ENCODE measurements at places on chromosomes 6 and 20.
A peak's percentile ranks its signal among the peaks of the same experiment; 100 is the strongest.

GRCh38 chr6:42201382-42201781 lies 6.6 kb upstream of the GUCA1B start:
- peaks cover 25% of the 10 kb centered on the region for H3K4me1 ChIP-seq
- H3K27ac ChIP-seq, result no peak overlapping the region
- peaks cover 10% of the 10 kb centered on the region for H3K36me3 ChIP-seq
- DNase-seq, result no peak
- no peak overlapping the region for H3K4me3 ChIP-seq

DNA sequence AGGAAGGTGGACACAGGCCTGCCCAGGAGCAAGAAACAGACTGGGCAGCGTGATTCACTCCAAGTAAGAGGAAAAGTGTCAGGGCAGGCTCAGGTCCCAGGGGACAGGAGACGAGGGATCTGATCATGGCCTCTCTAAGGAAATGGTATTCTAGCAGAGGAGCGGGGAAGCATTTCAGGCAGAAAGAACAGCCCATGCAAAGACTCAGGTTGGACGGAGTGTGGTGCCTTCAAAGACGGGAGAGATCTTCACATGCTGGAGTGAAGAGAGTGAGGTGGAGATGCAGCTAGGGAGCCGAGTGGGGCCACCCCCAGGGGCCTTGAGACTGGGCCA lies 161.1 kb downstream of the SYCP2 start:
- no peaks in the 10 kb centered on the region for H3K4me1 ChIP-seq
- no peak overlapping the region for H3K4me3 ChIP-seq
- DNase-seq, result no peak
- H3K27me3 ChIP-seq, result peaks cover 38% of the 10 kb centered on the region
- H3K36me3 ChIP-seq, result no peaks in the 10 kb centered on the region

GRCh38 chr6:160500639-160501038 lies 152.5 kb downstream of the SLC22A3 start:
- H3K27me3 ChIP-seq, result no peaks in the 10 kb centered on the region
- no peaks in the 10 kb centered on the region for H3K4me1 ChIP-seq
- no peak overlapping the region for H3K27ac ChIP-seq
- peaks cover 4% of the 10 kb centered on the region for H3K36me3 ChIP-seq

- H3K27me3 ChIP-seq, result no peaks in the 10 kb centered on the region
- no peaks in the 10 kb centered on the region for H3K36me3 ChIP-seq
- H3K4me1 ChIP-seq, result no peaks in the 10 kb centered on the region
- no peak for DNase-seq
- H3K27ac ChIP-seq, result no peak overlapping the region
Measured at GRCh38 chr6:6218759-6219085, 101.7 kb downstream of the F13A1 start.

- H3K4me1 ChIP-seq, result no peaks in the 10 kb centered on the region
- H3K4me3 ChIP-seq, result no peak overlapping the region
- no peaks in the 10 kb centered on the region for H3K27me3 ChIP-seq
- no peak overlapping the region for H3K27ac ChIP-seq
- H3K36me3 ChIP-seq, result peaks cover 12% of the 10 kb centered on the region
Measured at GRCh38 chr20:13166011-13166410, 55.1 kb upstream of the ISM1 start.

DNA sequence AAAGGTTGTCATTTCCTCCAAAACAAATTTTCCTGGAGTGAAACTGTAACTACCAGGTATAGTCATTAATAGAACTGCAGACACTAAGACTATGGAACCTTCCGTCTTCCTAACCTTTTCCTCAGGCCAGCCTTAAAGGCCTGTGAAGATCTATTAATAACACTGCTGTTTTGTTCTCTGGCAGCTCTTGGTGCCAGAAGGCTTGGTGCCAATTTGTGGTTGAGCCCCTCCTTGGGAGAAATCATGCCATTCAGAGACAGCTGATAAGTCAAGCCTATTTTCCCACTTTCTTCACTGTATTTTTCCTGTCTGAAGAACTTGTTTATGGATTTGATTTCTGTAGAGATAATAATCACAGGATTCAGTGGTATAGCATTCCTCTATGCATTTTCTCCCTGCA lies 64.8 kb downstream of the HCRTR2 start:
- H3K4me1 ChIP-seq, result peaks cover 4% of the 10 kb centered on the region
- H3K27ac ChIP-seq, result no peak overlapping the region
- H3K36me3 ChIP-seq, result no peaks in the 10 kb centered on the region
- no peaks in the 10 kb centered on the region for H3K27me3 ChIP-seq
- no peak overlapping the region for H3K4me3 ChIP-seq
- no peak for DNase-seq

- peaks cover 25% of the 10 kb centered on the region for H3K4me1 ChIP-seq
- DNase-seq, result no peak
- peak overlapping the region; percentile 60 for H3K27ac ChIP-seq
- H3K36me3 ChIP-seq, result peaks cover 8% of the 10 kb centered on the region
Measured at GRCh38 chr6:118996289-118996820, 61.4 kb upstream of the MCM9 start.

DNA sequence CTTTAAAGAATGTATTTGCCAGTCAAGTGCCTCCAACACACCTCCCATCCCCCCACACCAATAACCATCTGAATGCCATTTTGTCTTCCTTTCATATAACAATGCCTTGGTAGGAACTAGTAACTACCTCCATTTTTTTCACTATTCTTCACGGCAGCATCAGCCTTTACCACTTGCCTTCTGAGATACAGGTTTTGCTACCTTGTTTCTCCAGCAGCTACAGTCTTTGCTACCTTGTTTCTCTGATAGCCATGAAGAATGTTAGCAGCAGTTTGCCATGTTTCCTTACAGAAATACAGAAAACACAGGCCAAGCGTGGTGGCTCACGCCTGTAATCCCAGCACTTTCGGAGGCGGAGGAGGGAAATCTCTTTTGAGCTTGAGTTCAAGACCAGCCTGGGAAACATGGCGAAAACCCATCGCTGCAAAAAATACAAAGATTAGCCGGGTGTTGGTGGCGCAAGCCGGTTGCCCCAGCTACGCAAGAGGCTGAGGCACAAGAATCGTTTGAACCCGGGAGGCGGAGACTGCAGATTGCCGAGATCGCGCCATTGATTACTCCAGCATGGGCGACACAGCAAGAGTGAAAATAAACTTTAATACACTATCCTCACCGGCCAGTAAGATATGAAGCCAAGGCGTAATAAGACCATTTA lies 100.9 kb downstream of the HFE start:
- peaks cover 35% of the 10 kb centered on the region for H3K4me1 ChIP-seq
- H3K36me3 ChIP-seq, result no peaks in the 10 kb centered on the region
- H3K4me3 ChIP-seq, result peak overlapping the region; percentile 81
- no peak for DNase-seq
- peak overlapping the region; percentile 97 for H3K27ac ChIP-seq

- H3K4me3 ChIP-seq, result no peak overlapping the region
- H3K27ac ChIP-seq, result no peak overlapping the region
- H3K4me1 ChIP-seq, result peaks cover 2% of the 10 kb centered on the region
- H3K27me3 ChIP-seq, result no peaks in the 10 kb centered on the region
- DNase-seq, result no peak
- H3K36me3 ChIP-seq, result peaks cover 11% of the 10 kb centered on the region
Measured at GRCh38 chr6:135461208-135461607, 36.3 kb downstream of the AHI1 start.

GRCh38 chr6:164897523-164898235 lies 411.7 kb downstream of the C6orf118 start:
- H3K36me3 ChIP-seq, result no peaks in the 10 kb centered on the region
- no peak for DNase-seq
- no peak overlapping the region for H3K4me3 ChIP-seq
- H3K27me3 ChIP-seq, result no peaks in the 10 kb centered on the region

- peak overlapping the region; percentile 31 for H3K27ac ChIP-seq
- no peak for DNase-seq
- peaks cover 2% of the 10 kb centered on the region for H3K4me1 ChIP-seq
- H3K27me3 ChIP-seq, result no peaks in the 10 kb centered on the region
- no peak overlapping the region for H3K4me3 ChIP-seq
Measured at GRCh38 chr20:49905415-49906091, 9.8 kb downstream of the SPATA2 start.

- no peak overlapping the region for H3K4me3 ChIP-seq
- DNase-seq, result no peak
- no peaks in the 10 kb centered on the region for H3K36me3 ChIP-seq
Measured at GRCh38 chr6:35128042-35128441, 13.1 kb downstream of the TCP11 start.

GRCh38 chr6:2203264-2203663 lies 42.1 kb downstream of the GMDS start:
- DNase-seq, result no peak
- H3K4me3 ChIP-seq, result no peak overlapping the region
- peaks cover 2% of the 10 kb centered on the region for H3K4me1 ChIP-seq

GRCh38 chr6:28606424-28607391 lies 81.0 kb downstream of the GPX5 start:
- no peak for DNase-seq
- H3K36me3 ChIP-seq, result no peaks in the 10 kb centered on the region
- H3K27ac ChIP-seq, result peak overlapping the region; percentile 85

DNA sequence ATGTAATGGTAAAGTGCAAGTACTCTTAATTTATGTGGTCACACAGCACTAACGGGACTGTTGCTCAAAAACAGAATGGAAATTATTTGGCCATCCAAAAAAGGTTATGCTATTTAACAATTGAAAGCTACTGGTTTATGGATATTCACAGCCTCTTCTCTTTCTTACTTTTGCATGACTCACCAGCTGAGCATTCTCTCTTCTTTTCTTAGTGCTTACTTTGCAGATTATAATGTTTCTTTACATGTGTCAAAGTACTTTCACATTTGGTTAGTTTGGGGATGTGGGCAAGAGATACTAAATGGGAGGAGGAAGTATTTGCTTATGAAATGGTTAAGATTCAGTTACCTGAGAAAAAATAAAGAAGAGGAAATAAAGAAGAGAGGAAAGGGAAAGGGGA lies 610.5 kb downstream of the HTR1B start:
- no peak for DNase-seq
- H3K27ac ChIP-seq, result no peak overlapping the region
- H3K36me3 ChIP-seq, result no peaks in the 10 kb centered on the region
- no peak overlapping the region for H3K4me3 ChIP-seq
- no peaks in the 10 kb centered on the region for H3K27me3 ChIP-seq

DNA sequence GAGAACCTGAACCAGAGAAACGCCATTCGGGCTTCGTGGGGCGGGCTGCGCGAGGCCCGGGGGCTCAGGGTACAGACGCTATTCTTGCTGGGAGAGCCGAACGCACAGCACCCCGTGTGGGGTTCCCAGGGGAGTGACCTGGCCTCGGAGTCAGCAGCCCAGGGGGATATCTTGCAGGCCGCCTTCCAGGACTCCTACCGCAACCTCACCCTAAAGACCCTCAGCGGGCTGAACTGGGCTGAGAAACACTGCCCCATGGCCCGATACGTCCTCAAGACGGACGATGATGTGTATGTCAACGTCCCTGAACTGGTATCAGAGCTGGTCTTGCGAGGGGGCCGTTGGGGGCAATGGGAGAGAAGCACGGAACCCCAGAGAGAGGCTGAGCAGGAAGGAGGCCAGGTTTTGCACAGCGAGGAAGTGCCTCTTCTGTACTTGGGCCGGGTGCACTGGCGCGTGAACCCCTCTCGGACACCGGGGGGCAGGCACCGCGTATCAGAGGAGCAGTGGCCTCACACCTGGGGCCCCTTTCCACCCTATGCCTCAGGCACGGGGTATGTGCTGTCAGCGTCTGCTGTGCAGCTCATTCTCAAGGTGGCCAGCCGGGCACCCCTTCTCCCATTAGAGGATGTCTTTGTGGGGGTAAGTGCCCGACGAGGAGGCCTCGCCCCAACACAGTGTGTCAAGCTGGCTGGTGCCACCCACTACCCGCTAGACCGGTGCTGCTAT lies 904 bp downstream of the B3GALT4 start:
- H3K27me3 ChIP-seq, result no peaks in the 10 kb centered on the region
- DNase-seq, result no peak
- H3K4me3 ChIP-seq, result peak overlapping the region; percentile 80

- H3K27ac ChIP-seq, result no peak overlapping the region
- H3K27me3 ChIP-seq, result no peaks in the 10 kb centered on the region
- no peak overlapping the region for H3K4me3 ChIP-seq
- no peak for DNase-seq
- H3K4me1 ChIP-seq, result peaks cover 15% of the 10 kb centered on the region
Measured at GRCh38 chr6:144279484-144280150, 5.5 kb upstream of the UTRN start.

DNA sequence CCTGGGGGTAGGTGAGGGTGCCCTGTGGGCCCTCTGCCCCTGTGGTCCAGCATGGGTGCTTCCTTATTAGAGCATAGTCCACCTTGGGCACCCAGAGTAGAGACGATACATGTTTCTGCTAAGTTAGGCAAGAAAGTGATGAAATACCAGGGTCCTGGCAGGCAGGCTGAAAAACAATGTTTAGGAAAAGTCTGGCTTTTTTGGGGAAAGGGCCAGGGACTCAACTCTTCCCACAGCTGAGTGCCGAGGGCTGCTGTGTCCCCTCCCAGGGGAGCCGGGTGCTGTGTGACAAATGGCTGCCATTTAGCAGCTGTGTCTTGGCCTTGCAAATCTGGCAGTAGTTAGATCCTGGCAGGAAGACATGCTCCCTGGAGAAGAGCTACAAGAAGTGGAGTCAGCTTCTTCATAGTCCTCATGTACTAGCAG lies 61.5 kb downstream of the RREB1 start:
- no peaks in the 10 kb centered on the region for H3K27me3 ChIP-seq
- no peak overlapping the region for H3K27ac ChIP-seq
- H3K36me3 ChIP-seq, result no peaks in the 10 kb centered on the region
- H3K4me3 ChIP-seq, result no peak overlapping the region
- no peak for DNase-seq
- H3K4me1 ChIP-seq, result peaks cover 54% of the 10 kb centered on the region

DNA sequence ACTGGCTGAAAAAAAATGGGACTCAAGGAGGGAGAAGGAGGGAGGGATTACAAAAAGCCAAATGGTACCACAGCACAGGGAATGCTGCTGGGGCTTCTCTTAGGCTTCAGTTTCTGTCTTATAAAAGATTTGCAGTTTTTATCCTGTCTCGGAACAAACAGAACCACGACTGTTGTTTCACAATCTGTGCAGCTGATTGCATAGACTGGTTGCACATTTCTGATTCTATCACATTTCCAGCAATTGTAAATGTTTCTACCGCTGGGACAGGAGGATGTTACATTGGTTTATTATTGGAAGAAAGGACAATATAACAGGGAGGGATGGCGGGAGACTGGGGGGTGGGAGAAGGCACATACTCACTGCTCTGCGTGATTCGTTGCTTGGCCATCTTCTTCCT lies 73.5 kb upstream of the ARID1B start:
- no peak overlapping the region for H3K27ac ChIP-seq
- no peaks in the 10 kb centered on the region for H3K36me3 ChIP-seq
- H3K27me3 ChIP-seq, result peaks cover 4% of the 10 kb centered on the region
